KG1 (cell line): ENCODE measurements at places on chromosomes 5 and 9.

DNA sequence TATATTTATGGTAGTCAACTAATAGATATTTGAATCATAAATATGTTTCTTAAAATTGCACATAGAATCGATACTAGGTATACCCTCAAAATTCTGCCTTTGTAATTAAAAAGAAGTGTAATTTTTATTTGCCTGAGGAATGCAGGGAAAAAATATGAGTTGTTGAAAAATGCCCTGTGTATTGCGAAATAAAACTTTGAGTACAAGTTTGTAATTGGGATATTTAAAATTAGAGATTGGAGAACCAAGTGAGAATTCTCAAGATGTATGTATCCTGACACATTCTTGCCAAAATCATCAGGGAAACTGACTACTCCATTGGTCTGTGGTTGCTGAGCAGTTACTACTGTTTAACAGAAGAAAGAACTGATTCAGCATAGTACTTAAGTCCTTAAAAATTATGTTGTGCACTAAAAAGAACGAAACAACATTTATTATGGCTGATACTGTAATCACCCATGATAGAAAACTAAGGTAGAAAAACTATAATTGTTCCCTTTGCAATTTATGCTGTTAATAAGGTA is 36.0 kb downstream of the ST8SIA4 start:
- DNase-seq, result no peak

DNA sequence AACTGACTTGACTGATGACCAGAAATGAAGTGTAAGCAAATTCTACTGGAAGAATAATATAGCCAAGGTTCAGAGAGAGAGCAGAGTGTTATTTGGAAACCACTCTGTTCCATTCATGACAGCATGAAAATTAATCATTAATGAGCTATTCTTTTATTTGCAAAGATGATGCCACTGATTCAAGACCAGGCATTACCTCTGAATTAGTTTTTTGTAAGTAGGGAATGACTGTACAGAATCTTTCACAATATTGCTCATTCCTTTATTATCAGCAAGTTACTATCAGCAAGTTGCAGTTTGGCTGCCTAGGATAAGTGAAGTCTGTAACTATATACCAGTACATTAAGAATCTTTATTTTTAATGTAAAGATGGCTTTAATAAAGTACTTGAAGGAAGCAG is 75.1 kb upstream of the RGMB start:
- DNase-seq, result no peak

GRCh38 chr5:10489810-10490426 is 48.2 kb downstream of the ROPN1L start:
- DNase-seq, result peak; percentile 70

GRCh38 chr5:37668524-37669047 is 171.3 kb downstream of the GDNF start:
- no peak for DNase-seq

DNA sequence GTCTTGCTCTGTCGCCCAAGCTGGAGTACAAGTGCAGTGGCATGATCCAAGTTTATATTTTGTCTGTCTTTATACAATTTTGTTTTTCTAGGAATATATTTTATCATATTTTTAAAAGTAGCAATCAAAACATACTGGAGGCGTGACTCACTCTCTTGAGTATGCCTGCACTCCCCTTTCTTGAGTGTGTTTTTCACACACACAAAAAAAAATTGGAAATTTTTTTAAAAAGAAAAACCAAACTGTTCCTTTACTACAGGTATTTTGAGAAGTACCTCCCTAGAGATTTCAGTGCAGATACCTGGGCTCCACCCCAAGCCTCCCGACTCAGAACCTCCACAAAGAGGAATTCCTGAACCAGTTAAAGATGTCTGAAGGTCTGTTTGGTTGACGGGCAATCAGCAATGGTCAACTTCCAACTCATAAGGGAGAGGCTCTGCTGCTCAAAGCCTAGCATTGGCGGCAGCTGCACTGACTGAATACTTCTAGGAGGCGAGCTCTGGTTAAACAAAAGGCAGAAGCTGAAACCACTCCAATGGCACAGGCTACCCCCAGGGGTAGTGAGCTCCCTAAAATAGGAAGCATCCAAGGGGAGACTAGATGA is 27.4 kb downstream of the PDE6A start:
- no peak for DNase-seq

DNA sequence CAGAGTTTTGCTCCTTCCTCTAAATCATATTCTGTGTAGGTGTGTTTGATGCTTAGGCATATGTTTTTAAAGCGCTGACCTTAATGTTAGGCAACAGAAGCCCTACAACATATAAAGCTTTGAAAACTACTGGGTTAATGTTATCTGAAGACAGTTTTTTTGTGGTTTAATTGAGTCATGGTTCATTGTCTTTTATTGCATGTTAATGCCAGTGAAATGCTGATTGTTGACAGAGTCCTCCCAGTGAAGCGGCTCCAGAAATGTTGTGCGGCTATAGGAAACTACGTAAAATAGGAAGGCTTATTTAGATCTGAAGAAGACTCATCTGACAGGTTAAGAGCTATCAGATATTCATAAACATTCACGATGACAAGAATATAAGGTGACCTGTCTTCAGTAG is 424.6 kb downstream of the CCDC171 start:
- DNase-seq, result no peak

- DNase-seq, result no peak
These were observed 18.0 kb upstream of the ATP10B start for GRCh38 chr5:160869989-160870521.

DNA sequence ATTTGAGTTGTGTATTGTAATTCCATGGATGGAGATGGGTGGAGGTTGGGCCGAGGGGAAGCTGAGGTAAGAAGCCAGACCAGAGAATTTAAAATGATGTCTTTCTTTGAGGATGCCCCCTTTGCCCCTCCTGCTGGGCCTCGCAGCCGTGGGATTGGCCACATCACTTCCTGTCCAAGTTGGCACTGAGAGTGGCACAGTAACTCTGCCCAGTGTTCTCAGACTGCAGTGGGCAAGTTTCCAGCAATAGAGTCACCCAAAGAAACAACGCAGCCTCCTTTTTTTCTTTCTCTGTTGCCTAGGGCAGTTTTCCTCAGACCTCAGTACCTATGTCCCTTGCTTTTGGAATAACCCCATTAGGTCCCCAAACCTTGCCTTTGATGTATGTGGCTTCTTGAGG is 306.6 kb upstream of the DMRT1 start:
- DNase-seq, result no peak

- no peak for DNase-seq
These were observed 1.7 kb upstream of the PTGDS start for GRCh38 chr9:136975644-136976043.

DNA sequence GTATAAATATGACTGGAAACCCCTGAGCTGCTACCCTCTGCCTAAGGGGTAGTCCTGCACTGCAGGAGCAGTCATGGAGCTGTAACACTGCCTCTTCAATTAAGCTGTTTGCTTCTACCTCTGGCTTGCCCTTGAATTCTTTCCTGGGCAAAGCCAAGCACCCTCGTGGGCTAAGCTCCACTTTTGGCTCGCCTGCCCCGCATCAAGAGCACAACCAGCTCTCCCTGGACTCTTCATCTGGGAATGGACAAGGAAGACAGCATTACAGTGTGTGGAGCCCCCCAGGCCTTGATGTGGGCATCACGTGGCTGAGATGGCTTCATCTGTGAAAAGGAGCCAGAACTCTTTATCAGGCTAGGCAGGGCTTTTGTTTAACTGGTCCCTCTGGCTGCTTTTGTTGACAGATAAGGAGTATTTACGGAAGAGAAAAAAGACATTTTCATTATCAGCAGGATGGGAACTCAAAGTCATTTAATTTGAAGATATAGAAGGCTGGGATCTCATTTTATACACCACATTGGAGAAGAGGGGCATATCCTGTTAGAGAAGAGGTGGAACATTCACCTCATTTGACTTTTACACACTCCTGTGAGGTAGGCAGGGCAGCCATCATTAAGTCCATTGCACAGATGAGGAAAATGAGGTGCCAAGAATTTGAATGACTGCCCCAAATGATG is 137.8 kb downstream of the SEMA6A start:
- no peak for DNase-seq

- DNase-seq, result no peak
These were observed 176.0 kb downstream of the DAB2IP start for GRCh38 chr9:121827251-121827967.

- no peak for DNase-seq
These were observed 82.4 kb downstream of the NNT start for GRCh38 chr5:43685252-43685950.

- DNase-seq, result no peak
These were observed 133.7 kb upstream of the ASTN2 start for GRCh38 chr9:117548556-117548955.

DNA sequence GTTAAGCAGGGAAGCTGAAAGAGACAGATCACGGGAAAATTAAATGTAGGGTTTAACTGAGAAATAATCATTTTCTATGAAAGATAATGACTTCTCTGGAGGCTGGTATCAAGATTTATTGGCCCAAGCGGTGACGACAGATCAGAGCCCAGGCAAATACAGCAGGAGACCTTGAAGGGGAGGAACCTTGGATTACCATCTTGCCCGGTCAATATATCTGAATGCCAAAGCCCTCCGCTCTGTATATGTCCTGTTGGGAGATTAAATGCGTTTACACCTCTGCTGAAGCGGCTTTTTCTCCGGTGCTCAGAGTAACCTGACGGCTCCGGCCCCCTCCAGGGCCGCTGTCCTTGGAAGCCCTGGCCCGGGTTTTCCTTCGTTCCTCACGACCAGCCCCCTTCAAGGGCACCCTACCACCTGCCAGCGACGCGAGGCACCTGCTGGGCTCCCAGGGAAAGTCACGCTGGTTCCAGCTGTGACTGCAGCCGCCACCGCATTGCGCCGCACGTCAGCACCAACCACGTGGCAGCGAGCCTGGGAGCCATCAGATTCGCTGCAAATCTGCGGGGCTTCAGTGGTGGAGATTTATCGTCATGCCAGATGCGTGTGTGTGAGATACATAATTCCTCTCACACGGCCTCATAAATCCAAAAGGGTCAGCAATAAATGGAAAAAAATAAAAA is 4.4 kb upstream of the QSOX2 start:
- no peak for DNase-seq

DNA sequence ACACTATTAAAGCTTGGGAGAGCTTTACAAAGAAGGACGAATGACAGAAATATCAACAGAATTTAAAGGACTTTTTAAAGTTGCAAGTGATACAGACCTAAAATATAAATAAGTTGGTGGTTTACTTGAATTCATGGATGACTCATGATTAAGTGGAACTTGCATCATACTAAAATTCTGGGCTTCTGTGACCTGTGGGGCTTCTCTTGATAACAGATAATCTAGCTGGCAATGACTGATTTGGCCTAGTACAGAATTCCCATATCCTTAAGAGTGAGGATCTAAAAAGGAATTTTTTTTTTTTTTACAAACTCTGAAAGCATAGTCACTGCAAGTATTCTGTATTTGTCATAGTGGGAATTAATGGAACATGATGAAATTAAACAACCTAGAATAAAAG is 543.7 kb upstream of the SGCD start:
- DNase-seq, result no peak

GRCh38 chr5:57581772-57582171 is 99.2 kb upstream of the ACTBL2 start:
- DNase-seq, result no peak

- no peak for DNase-seq
These were observed 39.1 kb downstream of the WHRN start for GRCh38 chr9:114465906-114466900.

DNA sequence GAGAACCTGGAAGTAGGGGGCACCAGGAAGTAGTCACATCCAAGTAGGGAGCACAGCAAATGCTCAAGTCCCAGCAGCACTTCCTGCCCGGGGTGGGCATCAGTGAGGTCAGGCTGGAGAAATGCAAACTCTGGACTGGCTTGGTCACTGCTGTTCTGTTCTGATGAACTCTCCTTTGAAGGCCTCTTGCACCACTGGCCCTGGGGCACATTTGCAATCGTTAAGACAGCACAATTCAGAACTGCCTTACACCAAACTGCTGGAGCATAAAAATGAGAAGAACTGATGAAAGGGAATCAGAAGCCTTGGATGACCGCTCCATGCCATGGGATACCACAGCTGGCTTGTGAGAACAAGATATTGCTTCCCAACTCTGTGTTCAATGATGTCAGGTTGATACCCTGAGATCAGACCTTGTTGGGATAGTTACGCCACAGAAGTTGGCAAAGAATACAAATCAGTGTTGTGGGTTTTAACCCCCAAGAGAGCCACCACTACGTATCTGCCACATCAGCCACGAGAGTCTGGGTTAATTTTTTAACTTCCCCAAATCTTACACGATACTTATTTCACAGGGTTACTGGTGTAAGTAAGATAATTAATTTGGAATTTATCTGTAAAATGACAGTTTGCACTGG is 42.3 kb upstream of the ZSWIM6 start:
- DNase-seq, result no peak

DNA sequence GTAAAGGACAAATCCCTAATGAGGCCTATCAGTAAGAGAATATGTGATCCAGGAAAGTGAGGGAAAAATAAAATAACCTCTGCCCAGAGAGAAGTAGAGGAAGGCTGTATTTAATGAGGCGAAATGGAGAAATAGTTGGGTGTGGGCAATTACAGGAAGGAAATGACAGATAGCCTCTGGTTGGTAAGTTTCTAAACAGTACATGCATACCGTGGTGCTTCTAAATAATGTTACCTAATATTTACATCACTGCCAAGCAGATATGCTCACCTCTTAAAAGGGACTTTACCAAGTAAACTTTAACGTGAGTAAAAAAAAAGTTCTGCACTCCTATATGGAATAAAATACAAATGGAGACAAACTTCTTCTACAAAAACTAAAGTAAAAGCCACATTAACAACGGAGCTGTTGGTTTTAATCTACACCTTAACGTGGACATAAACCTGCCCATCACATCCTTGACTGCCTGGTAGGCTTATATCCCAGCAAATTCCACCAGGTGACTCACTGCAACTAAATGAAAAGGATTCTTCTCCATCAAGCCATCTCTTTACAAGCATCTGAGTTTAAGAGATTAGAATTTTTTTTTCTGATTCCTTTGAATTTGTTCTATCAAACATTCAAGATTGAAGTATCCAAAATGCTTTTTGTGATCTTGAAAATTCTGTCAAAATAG is 12.4 kb downstream of the NFIL3 start:
- no peak for DNase-seq

- no peak for DNase-seq
These were observed 3.9 kb downstream of the CFAP77 start for GRCh38 chr9:132413926-132414325.

DNA sequence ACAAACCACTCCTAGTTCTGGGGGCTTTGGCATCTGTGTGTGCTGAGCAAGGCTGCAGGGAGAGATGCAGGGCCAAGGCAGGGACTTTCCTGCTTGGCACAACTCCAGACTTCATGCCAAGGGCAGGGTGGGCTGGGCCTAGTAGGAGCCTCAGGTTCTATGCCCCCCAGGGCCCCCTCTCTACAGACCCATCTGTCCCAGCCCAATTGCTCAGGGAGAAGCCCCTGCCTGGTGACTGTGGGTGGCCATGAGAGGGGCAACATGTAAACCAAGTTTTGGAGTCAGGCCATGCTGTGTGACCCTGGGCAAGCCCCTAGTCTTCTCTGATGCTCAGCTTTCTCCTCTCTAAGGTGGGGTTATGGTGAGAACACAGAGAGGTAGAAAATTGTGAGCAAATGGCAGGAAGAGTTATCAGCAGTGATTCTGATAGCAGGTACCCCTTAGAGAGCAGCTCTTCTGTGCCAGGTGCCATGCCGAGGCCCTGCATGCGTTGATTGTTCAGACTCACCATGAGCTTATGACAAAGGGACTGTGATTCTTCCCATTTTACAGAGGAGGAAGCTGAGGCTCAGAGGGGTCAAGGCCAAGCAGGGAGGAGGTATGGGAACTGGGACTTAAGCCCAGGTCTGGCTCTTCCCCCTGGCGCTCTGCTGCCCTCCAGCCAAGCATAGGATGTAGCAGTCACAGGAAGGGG is 5.2 kb downstream of the OLFML2A start:
- DNase-seq, result no peak
